ENCODE measurements at places on chromosomes 5 and 9.

DNA sequence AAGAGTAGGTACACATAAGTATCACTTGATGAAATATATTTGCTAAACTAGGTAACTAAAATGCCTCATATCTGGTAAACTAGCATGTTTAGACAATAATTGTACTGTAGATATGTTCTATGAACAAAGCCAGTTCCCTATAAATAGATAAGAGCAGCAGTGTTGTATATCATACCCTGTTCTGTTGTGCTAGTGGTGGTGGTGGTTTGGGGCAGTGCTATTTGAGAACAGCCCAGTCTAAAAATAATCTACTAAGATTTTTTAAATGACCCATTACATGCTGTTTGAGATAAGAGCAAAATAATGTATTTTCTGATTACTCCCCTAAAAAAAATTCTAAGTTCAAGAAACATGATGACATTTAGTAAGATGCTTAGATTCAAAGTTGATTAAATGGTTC is 829.2 kb upstream of the DMAC1 start:
- DNase-seq = no peak

- no peak for DNase-seq
Measured at GRCh38 chr5:160976181-160976580, 124.2 kb upstream of the ATP10B start.

GRCh38 chr9:114308361-114308950 is 14.4 kb upstream of the ORM1 start:
- DNase-seq = no peak

GRCh38 chr9:96523374-96523773 is 73.4 kb downstream of the HABP4 start:
- DNase-seq = no peak

GRCh38 chr9:79701651-79702050 is 129.9 kb downstream of the TLE4 start:
- no peak for DNase-seq

DNA sequence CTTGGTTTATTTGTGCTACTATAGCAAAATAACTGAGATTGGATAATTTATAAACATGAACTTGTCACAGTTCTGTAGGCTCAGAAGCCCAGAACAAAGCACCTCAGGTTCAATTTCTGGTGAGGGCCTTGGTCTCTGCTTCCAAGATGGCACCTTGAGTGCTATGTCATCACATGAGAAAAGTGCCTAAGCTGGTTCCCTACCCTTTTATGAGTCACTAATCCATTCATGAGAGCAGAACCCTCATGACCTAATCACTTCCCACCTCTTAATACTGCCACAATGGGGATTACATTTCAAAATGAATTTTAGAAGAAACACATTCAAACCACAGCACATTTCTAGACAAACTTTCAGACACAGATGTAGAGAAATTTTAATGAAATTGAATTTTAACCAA is 98.2 kb upstream of the PRSS3 start:
- no peak for DNase-seq

DNA sequence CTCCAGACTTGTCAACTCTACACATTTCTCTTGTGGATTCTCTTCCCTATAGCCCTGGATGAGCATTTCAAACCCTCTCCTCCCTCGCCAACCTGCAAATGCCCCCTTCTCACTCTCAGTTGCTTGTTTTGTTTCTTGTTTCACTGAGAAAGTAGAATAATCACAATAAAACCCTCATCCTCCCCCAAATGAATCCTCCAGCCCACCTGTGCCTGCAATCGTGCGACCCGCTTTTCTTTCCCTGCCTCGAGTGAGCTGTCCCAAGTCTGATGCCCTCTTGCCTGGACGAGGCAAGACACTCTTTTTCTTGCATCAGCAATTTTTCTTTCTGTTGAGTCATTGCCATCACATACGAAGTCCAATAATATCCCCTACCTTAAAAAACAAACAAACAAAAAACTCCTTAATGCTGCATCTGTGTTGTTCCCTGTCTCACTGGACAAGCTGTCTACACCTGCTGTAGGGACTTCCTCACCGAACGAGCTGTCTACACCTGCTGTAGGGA is 3.7 kb upstream of the CACNA1B start:
- DNase-seq = no peak

DNA sequence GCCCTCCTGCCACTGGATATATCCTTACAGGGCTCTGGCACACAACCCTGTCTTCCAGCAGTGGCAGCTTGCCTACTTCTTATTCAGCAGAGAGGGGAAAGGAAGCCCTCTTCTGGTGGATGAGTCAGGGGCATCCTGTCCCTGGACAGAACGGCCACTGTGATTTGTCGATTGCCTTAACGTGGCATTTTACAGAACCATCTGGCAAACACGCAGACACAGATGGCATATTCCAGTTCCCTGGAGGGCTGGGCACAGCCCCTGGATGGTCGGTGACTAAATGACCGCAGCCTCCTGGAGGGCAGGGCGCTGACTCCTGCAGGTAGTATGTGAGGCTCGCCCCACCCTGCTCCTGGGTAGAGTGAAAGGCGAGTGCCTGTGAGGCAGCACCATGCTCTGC is 62.1 kb downstream of the DCP2 start:
- no peak for DNase-seq

DNA sequence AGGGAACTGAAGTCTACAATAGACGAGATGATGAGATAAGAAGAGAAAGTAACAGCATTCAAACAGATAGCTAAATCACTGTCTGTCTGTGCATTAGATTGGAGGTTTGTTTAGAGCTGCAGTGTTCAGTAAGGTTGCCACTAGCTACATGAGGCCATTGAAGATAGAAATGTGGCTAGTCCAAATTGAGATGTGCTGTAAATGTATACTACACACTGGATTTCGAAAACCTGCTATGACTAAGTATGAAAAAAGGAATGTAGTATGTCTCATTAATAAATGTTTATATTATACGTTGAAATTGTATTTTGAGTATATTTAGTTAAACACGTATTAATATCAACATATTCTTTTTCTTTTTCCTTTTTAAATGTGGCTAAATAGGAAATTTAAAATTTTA is 142.1 kb downstream of the XRCC4 start:
- DNase-seq = no peak

DNA sequence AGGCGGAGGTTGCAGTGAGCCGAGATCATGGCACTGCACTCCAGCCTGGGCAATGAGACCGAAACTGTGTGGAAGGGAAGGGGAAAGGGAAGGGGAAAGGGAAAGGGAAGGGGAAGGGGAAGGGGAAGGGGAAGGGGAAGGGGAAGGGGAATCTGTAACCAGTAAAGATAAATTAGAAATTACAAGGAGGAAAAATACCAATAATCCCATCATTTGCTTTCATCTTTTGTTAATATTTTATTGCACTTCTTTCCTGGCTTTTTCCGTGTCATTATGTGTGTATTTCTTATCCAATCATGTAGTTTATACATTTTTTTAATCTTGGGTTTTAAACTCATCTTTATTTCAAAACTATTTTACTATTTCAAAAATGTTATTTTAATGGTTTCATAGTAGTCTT is 29.6 kb upstream of the MRPS30 start:
- DNase-seq = no peak

DNA sequence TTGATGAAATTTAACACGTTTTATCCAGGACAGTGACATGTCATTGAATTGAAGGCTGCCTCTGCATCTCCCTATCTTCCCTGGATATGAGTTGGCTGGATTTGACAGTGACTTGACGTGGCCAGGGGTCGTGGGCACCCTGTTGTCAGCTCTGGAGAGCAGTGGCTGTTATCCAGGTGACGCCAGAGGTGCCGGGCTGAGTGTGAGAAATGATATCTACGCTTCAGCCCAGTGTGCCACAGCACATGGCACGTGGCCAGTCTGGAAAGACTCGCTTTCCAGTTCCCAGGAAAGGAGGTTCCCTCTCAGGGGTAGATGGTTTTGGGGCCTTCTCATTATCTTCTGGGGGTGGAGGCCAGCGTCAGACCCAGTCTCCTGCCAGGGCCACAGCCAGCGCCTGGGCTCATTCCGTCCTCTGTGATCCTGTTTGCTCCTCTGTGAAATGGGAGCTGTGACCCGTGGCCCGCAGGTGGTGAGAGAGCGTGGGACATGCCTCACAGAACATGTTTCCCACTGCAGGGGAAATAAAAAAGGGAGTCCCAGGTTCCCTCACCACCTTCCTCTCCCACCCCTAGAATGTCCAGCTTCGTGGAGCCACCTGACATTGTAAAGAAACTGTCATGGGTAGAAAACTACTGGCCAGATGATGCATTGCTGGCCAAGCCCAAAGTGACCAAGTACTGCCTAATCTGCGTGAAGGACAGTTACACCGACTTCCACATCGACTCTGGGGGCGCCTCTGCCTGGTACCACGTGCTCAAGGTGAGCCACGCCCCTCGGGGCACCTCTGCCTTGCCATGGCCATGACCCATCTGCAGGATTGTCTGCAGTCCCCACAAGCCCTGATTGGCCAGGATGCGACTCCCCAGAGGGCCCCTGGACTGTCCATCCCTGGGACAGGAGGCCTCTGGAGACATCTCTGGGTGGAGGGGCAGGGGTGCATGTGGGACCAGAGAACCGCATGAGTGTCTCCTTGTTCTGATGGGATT is 76.5 kb downstream of the PHF2 start:
- DNase-seq = no peak

GRCh38 chr5:74401281-74401945 is 239.1 kb downstream of the ENC1 start:
- no peak for DNase-seq

DNA sequence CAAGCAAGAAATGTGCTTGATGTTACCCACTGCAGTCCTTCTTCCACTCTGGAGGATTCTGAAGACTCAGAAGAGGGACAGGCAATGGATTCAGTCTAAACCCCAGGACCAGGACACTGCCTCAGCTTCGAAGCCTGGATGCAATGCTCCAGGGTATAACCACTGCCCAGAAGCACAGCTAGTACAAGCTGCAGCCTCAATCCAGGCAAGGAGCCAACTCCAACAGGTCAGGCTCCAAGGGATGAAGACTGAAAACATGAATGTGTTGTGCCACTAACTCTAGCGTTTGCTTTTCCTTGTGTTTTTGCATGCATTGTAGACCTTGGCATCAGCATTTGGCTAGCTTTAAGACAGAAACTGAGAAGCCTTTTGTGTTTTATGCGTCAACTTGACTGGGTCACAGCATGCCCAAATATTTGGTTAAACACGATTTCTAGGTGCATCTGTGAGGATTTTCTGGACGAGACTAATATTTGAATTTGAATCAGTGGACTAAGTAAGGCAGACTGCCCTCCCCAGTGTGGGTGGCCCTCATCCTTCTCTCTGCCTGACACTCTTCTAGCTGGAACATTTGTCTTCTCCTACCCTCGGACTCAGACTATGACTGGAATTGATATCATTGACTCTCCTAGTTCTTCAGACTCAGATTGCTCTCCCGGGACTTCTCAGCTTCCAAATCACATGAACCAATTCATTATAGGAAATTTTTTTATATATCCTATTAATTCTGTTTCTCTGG is 20.5 kb upstream of the GPX3 start:
- no peak for DNase-seq

DNA sequence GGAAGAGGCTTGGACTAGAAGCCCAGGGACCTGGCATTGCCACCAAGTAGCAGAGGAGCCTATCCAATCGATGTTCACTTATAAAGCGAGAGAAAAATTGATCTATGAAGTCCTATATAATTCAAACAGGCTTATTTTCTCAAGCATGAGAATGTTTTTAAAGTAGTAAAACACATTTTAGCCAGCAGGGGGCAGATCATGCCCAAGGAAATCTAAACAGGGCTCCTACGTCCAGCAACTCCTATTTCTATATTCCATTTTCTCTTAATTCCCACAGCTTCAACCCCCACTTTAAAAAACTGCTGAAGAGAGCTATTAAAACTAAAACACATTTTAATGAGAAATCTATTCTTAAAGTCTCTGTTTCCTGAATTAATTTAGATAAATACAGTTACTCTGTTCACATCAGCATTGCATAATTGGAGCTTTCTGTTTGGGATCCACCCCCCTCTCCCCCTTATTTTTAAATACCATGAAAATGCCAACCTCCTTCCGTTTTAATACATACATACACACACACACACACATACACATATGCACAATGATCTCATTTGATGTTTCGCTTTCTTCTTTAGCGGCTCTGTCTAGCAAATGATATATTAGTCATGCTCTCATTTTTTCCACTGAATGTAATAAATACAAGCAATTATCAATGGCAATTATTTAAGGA is 144.9 kb downstream of the MYO10 start:
- peak; percentile 5 for DNase-seq

DNA sequence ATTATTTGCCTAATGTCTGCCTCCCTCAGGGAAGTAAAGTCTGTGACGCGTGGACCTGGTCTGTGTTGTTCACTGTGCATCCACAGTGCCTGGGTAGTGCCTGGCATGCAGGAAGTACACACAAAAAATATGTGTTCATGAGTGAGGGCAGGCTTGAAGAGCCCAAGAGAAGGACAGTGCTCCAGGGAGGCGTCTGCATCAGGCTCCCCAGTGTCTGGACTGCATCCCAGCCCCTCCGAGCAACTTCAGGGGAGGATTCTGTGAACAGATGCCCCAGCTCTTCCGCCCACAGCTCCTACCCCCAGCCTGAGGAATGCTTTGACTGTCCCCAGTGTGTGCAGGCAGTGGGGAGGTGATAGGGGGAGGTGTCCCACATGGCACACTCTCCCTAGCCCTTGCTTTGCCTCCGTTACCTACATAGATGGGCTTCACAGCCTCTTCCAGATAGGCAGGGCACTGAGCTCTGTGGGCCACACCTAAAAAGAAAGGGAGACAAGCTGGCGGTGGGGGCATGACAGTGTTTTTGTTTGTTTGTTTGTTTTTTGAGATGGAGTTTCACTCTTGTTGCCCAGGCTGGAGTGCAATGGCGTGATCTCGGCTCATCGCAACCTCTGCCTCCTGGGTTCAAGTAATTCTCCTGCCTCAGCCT is 25.4 kb downstream of the IRF1 start:
- DNase-seq = no peak

DNA sequence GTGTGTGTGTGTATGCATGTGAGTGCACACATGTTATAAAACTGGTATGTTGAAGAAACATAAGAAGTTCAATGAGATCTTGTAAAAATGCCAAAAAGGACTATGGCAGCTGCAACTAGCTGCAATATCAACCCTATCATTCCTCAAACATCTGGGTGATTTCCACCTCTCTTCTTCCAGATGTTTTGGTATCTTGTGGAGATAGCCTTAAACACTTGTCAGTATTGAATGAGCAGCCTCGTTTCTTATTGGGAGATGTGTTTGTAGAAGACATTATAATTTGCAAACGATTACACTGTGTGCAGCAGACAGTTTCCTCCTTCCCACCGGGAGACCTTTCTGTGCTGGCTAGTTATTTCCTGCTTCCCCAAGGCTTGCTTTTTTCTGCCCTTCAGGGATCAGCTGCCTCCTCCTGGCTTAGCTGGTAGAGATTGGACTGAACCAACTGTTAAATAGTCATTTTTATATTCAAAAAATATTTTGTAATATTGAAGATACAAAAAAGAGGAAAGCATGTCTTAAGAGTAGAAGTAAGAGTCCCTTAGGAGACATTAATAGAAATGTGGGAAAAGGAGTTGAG is 168.4 kb upstream of the MPDZ start:
- DNase-seq = no peak

DNA sequence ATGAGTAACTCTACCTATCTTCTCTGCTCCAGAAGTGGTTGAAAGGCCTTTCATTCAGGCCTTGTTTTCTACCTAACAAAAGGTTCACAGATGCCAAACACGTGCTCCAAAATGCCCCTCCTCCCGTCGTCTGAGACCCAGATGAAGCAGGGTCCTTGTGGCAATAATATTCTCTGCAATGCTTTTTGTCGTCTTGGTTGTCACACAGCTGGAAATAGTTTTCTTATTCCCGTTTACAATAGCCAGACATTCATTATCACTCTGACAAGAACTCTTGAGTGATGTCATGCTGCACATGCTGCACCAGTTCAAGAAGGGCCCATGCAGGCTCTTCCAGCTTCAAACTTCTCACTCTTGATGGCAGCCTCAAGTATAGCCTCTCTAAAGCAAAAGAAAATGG is 7.8 kb downstream of the LPAR1 start:
- no peak for DNase-seq
